ENCODE measurements at places on chromosomes 3 and 15.
A peak's percentile ranks its signal among the peaks of the same experiment; 100 is the strongest.

GRCh38 chr3:17023006-17023664, 138.4 kb downstream of the PLCL2 start:
- DNase-seq, result no peak

DNA sequence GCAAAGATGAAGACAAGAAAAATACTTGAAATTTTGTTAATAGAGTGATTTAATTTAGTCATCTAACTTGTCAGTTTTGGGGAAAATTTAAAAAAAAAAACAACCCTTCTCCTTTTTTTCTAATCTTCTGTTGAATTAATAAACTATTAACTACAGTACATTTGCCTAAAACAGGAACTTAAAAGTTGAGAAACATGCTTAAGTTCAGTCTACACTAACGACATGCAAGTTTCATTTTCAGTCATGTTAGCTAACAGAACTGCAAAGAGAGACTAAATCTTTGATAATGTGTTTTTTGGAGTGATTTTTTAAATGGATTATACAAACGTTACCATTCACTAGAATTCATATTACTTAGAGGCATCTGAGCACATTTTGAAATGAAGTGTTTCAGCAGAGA, 71.9 kb upstream of the MBNL1 start:
- no peak for DNase-seq

GRCh38 chr3:110738531-110738930, 333.1 kb upstream of the NECTIN3 start:
- no peak for DNase-seq

DNA sequence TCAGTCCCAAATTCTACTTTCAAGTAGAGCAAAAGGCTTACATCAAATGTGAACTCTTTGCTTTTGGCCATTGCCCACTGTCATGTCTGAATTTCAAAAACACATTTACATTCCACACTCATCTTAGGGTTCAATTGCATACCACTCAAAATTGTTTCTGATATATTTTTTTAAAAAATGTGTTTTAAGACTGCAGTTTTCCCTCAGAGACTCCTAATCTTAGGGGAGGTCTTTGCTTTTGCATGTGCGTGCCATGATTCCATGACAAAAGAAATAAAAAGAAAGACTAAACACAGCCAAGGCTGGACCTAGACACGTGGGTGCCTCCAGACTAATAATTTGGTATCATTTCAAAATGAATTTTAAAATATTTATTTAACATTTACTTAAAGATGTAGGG, 396.8 kb upstream of the RASGRP1 start:
- DNase-seq, result no peak

DNA sequence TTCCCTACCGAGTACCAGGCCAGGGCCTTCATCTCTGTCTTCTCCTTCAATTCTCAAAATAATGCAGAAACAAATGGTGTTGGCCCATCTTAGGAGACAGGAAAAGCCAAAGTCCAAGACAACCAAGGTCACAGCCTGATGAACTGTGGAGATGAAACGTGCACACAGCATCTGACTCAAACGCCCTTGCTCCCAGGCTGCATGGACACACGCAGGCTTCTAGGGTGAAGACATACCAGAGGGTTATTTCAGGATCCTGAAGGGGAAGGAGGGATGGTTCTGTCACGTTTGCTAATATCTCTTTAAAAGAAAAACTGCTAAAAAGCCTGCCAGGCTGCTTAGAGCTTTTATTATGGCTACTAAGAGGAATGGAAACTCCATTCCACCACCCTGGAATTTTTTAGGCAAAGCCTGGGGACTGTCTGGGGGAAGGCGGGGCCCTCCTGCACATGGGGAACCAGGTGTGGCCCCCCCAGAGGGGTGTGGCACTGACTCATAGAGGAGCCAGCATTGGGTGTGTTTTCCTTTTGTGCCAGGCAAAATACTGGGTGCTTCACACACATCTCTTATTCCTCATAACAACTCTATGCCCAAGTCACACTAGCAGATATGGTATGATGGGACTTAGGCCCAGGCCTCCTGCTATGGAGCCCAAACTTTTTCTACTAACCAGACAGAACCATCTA, 62.9 kb downstream of the UMPS start:
- DNase-seq, result no peak

GRCh38 chr15:35115155-35115725, 30.1 kb upstream of the NANOGP8 start:
- no peak for DNase-seq

DNA sequence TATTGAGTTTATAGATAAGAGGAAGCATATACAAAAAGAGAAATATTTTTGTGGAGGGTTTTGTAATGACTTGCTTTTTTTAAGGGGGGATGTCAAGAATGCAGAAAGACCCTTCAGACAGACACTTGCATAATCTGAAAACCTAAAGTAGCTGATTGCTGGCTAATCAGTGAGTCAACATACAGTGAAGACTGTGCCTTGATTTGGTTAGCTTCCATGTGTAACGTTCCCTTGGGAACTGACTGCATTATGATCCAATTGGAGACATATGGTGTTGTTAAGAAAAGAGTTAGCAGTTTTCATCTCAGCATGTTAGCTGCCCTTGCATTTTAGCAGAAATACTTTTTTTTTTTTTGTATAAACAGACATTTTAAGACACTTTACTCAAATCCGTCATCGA, 483.2 kb downstream of the RBMS3 start:
- DNase-seq, result no peak

DNA sequence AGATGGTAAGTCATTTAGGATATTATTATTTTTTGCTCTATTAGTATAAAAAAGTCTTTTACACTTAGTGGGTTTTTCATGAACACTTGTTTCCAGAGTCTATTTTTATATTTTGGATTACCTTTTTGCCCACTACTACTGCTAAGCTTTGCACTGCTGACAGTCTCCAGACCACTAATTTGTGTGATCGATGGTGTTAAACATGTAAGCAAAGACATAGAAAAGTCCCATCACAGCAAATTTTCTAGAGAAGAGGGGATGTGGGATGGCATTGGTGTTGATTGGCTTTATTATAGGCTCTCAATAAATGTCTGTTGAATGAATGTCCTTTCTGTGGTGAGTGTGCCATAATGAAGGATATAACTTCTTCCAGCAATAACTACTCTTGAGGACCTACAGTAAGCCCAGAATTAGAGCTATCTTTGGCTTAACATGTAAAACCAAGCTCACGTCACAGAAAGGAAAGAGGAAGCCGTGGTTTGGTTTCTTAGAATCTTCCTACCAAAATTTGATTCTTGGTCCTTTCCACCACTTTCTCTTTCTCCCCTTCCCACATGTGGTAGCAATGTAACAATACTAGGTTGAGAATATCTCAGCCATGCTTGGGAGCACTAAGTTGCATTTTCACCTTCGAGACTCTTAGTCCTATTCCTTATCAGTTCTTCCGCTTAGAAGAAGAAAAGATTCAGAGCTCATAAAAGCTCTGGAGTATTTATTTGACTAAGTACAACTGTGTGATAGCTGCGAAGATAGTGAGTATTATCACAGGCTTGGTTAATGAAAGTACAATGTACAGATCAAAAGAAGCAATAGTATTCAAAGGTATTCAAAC, 90.6 kb upstream of the UMPS start:
- no peak for DNase-seq

DNA sequence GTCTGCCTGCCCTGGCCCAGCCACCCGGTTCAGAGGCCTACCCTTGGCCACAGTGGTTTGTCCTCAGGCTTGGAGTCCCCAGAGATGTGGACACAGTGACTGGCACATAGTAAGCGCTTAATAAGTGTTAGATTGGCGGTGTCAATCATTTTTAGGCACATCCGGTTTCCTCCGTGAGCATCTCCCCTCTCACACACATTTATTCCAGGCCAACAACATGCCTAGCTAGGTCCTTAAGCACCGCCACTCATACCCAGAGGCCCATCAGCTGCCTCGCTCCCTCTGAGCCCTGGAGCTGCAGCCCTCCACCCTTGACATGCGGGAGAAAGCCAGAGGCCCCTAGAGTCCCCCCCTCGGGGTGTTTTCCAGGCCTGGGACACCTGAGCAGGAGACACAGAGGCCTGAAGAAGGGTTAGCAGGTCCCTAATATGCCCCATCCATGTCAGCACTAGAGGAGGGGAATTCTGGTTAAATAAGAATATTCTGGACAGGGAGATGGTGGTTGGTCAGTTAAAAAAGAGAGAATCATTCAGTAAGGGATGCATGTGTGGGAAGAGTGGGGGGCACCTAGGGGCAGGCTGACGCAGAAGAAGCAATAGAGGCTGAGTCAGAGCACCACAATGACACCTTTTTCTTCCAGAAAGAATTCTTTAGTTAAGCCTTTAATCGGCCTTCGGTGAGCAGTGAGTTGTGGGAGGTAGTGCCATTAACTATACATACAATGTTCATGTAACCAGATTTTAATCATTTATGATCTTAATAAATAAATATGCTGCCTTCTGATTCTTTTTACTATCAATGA, 22.3 kb downstream of the NR2F2 start:
- DNase-seq, result no peak

DNA sequence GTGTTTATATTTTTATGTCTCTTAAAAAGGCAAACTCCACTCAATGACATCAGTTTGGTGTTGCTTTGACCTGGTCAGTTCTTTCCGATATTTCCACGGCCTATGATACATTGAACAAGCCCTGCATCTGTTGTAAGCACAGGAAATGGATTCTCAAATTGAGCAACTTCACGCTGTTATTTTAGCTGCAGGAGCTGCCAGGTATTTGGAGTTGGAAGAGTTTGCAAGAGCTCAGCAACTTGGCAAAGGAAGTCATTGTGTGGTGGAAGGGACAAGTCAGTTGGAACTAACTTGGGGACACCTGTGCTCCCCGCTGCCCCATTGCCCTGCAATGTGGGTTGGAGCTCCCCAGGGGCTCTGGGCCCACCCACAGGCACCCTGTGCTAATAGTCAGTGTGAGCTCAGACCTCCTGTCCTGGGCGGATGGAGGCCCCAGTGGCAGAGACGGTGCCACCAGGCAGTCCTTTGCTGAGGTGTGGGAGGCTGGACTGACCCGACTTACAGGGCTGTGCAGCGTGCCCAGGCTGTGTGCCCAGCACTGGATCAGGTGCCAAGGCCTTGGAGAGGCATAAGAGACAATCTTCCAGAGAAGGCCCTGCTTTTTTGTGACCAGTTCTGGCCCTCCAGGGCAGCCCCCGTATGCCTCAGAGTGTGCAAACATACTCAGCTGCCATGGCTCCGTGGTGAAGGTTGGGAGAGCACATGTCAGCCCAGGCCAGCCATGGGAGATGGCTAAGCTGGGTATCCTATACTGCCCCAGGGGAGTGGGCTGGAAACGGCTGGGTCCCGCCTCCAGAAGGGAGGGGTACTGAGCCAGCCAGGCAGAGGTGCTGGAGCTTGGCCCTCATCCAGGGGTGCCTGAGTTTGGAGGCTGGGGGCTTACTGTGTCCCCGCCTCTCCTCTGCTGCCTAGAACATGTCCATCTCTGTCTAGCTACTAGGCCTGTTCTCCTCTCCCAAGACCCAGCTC, 43.5 kb downstream of the KY start:
- no peak for DNase-seq

DNA sequence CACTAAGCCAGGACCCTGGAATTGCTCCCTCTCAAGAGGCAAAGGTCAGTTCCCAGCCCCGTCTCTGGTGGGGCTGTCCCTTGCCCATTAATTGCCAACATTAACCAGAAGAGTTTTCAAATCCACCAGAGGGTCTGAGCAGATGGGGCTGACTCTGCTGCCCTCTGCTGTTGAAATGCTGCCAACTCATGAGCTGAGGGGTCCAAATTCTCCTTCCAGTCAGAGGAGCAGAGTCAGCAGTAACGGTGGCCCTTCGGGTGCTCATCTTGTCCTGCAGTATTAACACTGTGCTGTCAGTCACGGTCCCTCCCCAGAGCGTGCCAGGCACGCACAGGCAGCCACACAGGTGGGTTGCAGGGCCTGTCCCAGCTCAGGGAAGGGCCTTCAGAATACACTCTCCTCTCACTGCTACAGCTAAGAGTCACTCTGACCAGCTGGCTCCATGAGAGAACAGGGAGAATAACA, 10.7 kb upstream of the SPTBN5 start:
- peak; percentile 44 for DNase-seq

GRCh38 chr15:89586651-89587050, 11.4 kb downstream of the TICRR start:
- DNase-seq, result no peak

DNA sequence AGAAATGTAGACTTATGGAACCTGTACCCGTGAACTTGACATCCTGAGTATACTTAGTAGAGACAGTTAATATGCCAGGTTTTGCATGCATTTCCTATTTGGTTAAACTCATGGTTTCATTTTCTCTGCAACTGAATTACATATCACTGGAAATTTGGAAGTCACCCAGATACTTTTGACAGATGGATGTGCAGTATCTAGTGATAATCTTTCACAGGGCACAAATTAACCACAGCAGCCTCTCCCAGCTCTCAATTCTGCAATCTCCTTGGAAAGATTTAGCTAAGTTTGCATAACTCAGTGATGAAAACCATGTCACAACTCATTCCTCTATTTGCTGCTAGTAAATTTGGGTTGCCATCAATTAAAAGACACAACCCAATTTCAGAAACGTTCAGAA, 162.3 kb upstream of the TPM1 start:
- DNase-seq, result no peak
